Activated CD8-positive, alpha-beta memory T cell treated with anti-CD3 and anti-CD28 coated beads, Interleukin-2, amount 50 U/mL, for 48 hours (primary cell): ENCODE measurements at places on chromosomes 16 and 17.

DNA sequence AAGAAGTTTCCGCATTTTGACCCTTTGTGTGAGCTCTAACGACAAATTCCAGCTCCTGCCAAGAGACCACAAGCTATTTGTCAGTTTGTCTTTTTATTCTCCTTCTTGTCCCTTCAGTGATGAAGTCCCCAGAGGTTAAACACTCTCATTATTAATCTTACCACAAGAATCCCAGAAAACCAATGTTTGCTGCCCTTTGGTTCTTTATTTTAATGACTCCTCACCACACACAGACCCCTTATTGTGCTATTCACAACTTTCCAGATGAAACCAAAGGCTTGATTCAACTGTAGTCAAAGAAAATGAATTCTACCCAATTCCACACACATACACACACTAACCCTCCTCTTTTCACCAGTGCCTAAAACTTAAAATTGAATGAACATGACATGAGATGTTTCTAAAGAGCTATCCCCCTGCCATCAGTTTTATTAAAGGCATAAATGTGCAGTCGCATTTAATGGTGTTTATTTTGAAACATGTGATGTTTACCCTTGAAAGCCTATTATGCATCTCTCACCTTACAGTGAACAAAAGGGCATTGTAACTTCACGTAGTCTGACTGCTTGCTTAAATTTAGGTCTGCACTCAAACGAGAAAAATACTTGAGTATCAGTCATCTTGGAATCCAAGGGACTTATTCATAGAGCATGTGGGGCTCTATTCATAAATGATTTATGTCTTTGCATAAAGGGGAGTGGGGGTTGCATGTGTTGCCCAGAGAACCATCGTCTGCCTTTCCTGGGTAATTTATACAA lies 44.1 kb downstream of the PCTP start:
- no peak for DNase-seq

GRCh38 chr16:65773301-65773874 lies 593.1 kb upstream of the CDH5 start:
- DNase-seq: no peak

DNA sequence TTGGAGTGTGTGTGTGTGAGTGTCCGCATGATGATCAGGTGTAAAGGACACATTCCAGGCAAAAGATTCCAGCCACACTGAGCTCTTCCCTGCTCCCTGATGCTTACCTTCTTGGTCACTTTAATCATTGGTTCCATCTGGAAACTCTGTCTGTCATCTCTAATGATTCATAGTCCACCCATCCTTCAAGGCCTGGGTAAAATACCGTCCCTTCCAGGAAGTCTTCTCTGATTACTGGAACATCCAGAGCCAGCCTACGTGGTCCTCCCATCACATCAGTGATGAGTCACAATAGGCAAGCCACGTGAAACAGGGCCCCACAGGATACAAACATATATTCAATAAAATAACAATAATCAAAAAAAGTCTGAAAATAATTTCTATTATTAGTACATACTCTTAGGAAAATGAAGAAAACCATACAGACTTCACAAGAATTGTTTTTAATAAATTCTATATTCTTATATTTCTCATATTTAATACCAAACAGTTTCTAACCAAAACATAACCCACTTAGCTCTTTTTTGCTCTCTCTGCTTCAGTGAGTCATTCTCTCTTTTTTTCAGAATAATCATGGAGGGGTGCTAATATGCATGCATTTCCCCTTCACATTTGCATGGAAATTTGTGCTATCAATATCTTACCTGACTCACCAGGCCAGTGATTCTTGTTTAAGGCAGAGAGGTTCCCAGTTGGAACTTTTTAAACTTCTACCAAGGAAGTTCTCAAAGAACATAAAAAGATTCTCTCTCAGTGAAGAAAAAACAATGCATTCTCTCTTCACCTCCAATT lies 263.2 kb downstream of the TOX3 start:
- DNase-seq: no peak

- DNase-seq: no peak
Measured at GRCh38 chr16:73616166-73616753, 568.3 kb upstream of the ZFHX3 start.

- no peak for DNase-seq
Measured at GRCh38 chr17:46878055-46878454, 26.7 kb downstream of the WNT9B start.

- peak; percentile 100 for DNase-seq
Measured at GRCh38 chr17:8220783-8221662, 10.6 kb upstream of the AURKB start.

DNA sequence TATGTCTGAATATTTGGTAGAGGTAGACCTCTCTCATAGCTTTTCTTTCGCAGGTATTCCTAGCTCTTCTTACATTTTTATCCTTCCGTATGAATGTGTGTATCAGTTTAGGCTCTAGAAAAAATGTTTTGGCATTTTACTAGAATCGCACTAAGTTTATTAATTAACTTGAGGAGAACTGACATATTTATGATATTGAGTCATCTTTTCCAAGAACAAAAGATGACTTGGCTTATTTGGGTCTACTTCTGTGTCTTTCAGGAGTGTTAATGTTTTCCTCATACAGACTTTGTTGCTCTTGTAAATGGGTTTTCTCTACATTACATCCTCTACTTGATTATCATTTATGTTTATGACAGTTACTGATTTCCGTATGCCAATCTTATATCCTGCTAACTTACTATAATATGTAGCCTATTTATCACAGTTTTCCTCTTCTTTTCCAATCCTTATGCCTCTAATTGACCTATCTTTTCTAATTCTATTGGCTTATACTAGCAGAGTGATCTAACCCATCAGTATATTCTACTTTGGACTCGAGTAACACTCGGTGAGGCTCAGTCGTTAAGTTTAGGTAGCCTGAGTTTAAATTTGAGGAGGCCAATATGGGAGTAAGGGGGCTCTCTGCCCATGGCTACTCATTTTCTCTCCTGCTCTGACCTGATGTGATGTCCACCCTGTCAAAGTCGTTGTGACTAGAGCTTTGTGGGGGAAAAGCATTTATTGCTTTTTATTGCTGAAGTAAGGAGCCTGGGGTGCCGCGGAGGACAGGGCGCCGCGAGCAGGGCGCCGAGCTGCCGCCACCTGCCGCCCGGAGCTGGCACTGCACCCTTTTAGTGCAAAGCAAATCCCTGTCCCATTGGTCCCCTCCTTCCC lies 20.0 kb downstream of the ST6GALNAC1 start:
- DNase-seq: peak; percentile 91

GRCh38 chr16:62597875-62598274 lies 561.6 kb upstream of the CDH8 start:
- no peak for DNase-seq

DNA sequence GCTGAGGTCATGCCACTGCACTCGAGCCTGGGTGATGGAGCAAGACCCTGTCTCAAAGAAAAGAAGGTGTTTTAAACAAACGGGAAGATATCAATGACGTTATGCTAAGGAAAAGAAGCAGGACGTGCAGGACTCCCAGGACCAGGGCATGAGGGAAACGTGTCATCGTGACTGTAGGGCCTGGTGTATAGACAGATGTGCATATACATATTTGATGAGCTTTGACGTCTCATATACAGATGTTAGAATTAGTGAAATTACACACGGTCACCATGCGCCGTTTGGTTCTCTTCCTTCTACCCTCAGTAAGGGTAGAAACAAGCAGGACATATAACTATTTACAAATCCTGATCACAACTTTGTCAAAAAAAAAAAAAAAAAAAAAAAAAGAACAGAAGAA lies 17.6 kb upstream of the PVALEF start:
- DNase-seq: no peak

GRCh38 chr16:57912529-57913260 lies 58.2 kb downstream of the CNGB1 start:
- no peak for DNase-seq

- no peak for DNase-seq
Measured at GRCh38 chr16:82043680-82044584, 8.9 kb downstream of the HSD17B2 start.

DNA sequence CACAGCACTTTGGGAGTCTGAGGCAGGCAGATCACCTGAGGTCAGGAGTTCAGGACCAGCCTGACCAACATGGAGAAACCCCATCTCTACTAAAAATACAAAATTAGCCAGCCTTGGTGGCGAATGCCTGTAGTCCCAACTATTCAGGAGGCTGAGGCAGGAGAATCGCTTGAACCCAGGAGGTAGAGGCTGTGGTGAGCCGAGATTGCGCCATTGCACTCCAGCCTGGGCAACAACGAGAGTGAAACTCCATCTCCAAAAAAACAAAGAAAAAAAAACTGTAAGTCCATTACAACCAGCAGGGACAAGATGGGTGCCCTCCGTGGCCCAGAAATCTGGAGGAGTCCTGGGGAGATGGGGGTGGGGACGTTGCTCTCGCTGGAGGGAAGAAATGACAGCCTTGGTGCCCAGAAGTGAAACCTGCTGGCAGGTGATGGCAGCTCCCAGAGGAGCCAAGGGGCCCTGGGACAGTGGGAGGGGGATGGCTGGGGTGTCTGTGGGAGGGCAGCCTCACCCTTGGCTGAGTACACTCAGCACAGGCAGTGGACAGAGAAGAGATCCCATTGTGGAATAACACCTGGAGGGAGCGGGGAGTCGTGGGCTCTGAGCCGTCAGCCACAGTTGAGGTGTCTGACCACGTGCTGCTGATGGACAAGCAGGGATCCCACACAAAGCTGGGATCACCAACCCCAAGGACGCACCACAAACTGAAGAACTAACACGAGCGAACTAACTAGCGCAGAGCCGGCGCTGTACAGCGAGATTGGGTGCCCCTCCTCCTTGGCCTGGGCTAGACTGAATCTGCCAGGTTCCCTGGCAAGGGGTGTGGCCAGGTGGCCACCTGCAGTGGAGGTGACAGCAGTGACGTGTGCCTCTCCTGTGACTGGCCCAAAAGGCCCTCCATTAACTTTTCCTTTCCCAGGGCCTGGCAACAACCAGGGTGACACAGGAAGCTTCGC lies 46.9 kb upstream of the BAHCC1 start:
- DNase-seq: no peak

DNA sequence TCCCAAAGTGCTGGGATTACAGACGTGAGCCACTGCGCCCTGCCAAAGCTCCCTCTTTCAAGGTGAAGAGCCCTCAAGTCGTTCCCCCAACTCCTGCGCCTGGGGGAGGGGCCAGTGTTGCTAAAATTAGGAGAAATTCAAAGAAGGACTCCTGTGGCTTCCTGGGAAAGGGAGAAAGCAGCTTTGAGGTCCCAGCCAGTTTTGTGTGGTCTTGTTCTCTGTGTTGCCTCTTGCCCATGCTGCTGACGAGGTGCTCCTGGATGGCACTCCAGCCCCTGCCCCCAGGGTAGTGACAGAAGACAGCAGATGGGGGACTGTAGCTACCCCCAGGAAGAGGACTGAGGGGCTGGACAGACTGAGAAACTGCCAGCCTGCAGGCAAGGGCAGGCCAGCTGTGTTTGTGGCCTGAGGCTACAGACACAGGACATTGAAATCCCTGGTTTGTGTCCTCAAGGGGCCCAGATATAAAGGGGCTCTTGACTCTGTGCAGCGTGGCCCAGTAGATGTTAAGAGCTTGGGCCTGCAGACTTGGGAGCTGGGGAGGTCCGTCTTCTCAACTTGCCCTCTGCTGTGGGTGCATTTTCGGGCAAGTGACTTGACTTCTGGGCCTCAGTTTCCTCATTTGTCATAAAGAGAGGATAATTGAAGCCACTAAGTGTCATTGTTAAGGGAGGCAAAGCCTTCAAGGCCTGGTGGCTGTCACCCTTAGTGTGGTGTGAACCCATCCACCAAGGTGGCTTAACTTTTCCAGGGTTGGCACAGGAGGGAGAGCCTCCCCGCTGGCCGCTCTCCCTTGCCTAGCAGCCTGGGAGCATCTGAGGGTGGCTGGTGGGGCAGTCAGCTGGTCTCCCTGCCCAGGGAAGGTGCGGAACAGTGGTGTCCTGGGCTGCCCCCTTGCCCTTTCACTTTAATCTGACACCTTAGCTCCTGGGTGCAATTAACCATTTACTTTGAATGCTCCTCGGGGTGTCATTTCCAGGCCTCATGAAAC lies 4.1 kb downstream of the UBALD2 start:
- DNase-seq: peak; percentile 68

DNA sequence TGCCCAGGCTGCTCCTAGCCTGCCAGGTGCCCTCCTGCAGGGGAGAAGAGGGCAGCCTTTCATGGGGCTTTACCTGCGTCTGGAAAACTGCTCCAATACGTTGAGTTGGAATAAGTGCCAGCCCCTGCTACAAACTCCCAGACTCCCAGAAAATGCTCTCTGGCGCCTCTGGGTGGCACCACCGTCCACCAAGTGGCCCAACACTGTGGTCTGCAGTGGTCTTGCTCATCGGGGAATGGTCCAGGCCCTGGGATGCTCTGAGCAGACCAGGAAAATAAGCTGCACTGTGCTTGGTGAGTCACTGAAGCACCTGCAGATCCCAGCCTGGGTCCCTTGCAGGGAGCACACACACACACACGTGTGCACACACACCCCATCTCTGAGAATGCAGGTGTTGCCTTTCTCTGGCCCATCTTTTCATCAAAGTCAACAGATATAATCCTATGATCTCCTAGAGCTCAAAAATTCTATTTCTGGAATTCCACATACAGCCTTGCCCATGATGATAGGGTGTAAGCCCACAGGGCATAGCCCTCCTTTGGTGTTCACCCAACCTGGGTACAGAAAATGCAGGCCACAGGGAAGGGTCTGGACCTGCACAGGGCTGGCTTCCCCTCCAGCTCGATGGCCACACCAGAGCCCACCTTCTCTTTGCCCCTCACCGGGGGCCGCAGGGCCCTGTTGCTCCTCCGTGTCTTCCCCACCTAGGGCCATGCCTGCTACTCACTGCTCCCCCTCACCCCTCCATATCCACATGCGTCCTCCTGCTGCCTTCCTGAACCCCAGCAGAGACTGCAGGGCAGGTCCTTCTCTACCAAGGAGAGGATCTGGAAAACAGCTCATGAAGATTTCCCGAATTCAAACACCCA lies 20.5 kb downstream of the CDIP1 start:
- no peak for DNase-seq

- DNase-seq: peak; percentile 80
Measured at GRCh38 chr17:78781104-78781892, 775 bp downstream of the CYTH1 start.

- no peak for DNase-seq
Measured at GRCh38 chr17:41256291-41256685, 1.1 kb downstream of the KRTAP9-9 start.
